ENCODE measurements at places on chromosomes 3 and 15.

- no peaks in the 10 kb centered on the region for H3K27me3 ChIP-seq
- H3K4me1 ChIP-seq = no peaks in the 10 kb centered on the region
- H3K36me3 ChIP-seq = no peaks in the 10 kb centered on the region
- no peak overlapping the region for H3K4me3 ChIP-seq
- H3K27ac ChIP-seq = no peak overlapping the region
- no peak for DNase-seq
Measured at GRCh38 chr15:38046257-38047051, 112.0 kb downstream of the TMCO5A start.

- DNase-seq = peak; percentile 46
- peaks cover 23% of the 10 kb centered on the region for H3K4me1 ChIP-seq
- H3K4me3 ChIP-seq = peak overlapping the region; percentile 62
- no peaks in the 10 kb centered on the region for H3K36me3 ChIP-seq
- H3K27ac ChIP-seq = peak overlapping the region; percentile 86
Measured at GRCh38 chr3:195895078-195895860, 13.1 kb downstream of the TNK2 start.

GRCh38 chr3:122357828-122358702 lies 25.0 kb downstream of the MIX23 start:
- no peaks in the 10 kb centered on the region for H3K4me1 ChIP-seq
- H3K27ac ChIP-seq = no peak overlapping the region

- no peak overlapping the region for H3K4me3 ChIP-seq
- no peak for DNase-seq
- H3K4me1 ChIP-seq = no peaks in the 10 kb centered on the region
- H3K27me3 ChIP-seq = no peaks in the 10 kb centered on the region
- H3K36me3 ChIP-seq = no peaks in the 10 kb centered on the region
Measured at GRCh38 chr3:143200001-143200924, 80.7 kb downstream of the CHST2 start.

GRCh38 chr3:128222796-128223385 lies 69.6 kb downstream of the EEFSEC start:
- DNase-seq = no peak
- no peak overlapping the region for H3K27ac ChIP-seq
- no peak overlapping the region for H3K4me3 ChIP-seq
- no peaks in the 10 kb centered on the region for H3K36me3 ChIP-seq

GRCh38 chr3:153305189-153305588 lies 143.2 kb downstream of the RAP2B start:
- no peaks in the 10 kb centered on the region for H3K36me3 ChIP-seq
- DNase-seq = no peak
- no peaks in the 10 kb centered on the region for H3K27me3 ChIP-seq
- peaks cover 6% of the 10 kb centered on the region for H3K4me1 ChIP-seq
- H3K4me3 ChIP-seq = no peak overlapping the region

GRCh38 chr15:66821307-66821706 lies 119.3 kb downstream of the SMAD6 start:
- no peak overlapping the region for H3K27ac ChIP-seq
- H3K27me3 ChIP-seq = no peaks in the 10 kb centered on the region
- H3K4me1 ChIP-seq = no peaks in the 10 kb centered on the region
- H3K4me3 ChIP-seq = no peak overlapping the region
- DNase-seq = no peak

DNA sequence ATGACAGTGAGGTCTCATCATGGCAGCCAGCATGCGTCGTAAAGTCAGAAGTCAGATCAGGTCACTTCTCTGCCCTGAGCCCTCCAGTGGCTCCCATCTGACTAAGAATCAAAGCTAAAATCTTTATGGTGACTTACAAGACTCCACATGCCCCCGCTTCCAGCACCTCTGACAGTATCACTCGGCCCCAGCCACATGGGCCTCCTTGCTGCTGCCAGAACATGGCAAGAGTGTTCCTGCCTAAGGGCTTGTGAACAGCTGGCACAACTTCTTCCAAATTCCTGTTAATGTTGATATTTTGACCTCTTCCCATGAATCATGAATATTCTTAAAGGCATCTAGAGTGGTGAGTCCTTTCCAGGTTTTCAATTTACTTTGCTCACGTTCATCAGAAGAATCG lies 20.5 kb downstream of the POLR2M start:
- H3K4me3 ChIP-seq = no peak overlapping the region
- no peaks in the 10 kb centered on the region for H3K27me3 ChIP-seq
- no peak for DNase-seq
- no peak overlapping the region for H3K27ac ChIP-seq
- no peaks in the 10 kb centered on the region for H3K4me1 ChIP-seq
- no peaks in the 10 kb centered on the region for H3K36me3 ChIP-seq

GRCh38 chr3:170458285-170458684 lies 39.6 kb downstream of the CLDN11 start:
- DNase-seq = no peak
- H3K27me3 ChIP-seq = no peaks in the 10 kb centered on the region
- H3K4me1 ChIP-seq = no peaks in the 10 kb centered on the region
- H3K36me3 ChIP-seq = no peaks in the 10 kb centered on the region
- no peak overlapping the region for H3K27ac ChIP-seq

DNA sequence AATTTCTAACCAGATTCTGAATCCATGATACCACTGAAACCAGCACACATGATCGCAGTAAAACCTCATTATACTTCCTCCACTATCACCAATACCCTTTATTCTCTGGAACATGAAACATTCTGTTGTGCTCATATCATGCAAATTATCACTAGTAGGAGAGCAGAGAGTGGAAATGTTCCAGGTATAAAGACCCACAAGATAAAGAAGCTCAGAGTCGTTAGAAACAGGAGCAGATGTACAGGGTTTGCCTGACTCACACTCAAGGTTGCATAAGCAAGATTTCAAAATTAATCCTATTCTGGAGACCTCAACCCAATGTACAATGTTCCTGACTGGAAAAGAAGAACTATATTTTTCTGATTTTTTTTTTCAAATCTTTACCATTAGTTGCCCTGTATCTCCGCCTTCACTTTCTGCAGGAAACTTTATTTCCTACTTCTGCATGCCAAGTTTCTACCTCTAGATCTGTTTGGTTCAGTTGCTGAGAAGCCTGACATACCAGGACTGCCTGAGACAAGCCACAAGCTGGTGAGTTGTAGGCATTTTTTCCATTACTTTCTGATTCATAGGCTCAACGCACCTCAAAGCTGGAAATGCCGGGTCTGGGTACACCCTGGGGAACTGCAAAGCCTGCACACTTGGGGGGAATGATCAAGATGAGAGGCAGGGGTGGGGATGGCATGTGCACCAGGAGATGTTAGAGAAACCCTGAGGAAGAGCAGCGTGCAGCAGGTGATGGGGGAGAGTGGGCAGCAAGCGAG lies at the start of gene CCR2:
Gene CCR2 (plus strand): TSS at position 465 of the 764 bp plus-strand sequence. CDS start 3,417 bp downstream, outside the sequence.
- no peak within 1 kb of the TSS for H3K4me3 ChIP-seq
- no peak within 1 kb of the TSS for H3K27ac ChIP-seq
- H3K27me3 ChIP-seq = no peaks in the 10 kb centered on the region
- H3K4me1 ChIP-seq = no peaks in the 10 kb centered on the region

GRCh38 chr3:117310536-117310935 lies 601.0 kb downstream of the TUSC7 start:
- H3K27ac ChIP-seq = no peak overlapping the region
- H3K4me1 ChIP-seq = no peaks in the 10 kb centered on the region
- no peaks in the 10 kb centered on the region for H3K27me3 ChIP-seq

GRCh38 chr3:180698760-180699270 lies 19.5 kb upstream of the CCDC39 start:
- no peaks in the 10 kb centered on the region for H3K36me3 ChIP-seq
- no peak overlapping the region for H3K27ac ChIP-seq
- H3K4me3 ChIP-seq = no peak overlapping the region
- no peak for DNase-seq

- no peak overlapping the region for H3K27ac ChIP-seq
Measured at GRCh38 chr3:81013360-81013759, 748.1 kb downstream of the GBE1 start.

DNA sequence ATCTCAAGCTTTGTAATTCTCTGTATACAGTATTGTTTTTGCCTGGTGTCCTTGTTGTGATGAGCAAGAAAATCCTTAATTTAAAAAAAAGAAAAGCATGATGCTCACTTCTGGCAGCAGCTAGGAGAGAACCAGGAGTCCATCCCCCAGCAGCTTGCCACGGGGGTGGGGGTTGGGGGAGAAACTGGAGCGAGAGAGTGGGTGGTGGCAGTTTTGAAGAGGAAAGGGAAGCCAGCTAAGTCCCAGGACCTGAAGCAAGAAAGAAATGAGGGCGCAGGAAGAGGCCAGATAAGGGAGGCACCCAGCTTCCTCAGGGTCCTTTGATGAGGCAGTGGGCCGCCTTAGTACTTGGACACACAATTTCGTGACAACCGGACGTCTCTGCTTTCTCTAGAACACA lies 23.5 kb downstream of the CHAC1 start:
- H3K4me1 ChIP-seq = no peaks in the 10 kb centered on the region
- H3K36me3 ChIP-seq = no peaks in the 10 kb centered on the region
- no peak overlapping the region for H3K27ac ChIP-seq
- no peak for DNase-seq

- DNase-seq = no peak
- no peak overlapping the region for H3K27ac ChIP-seq
- no peaks in the 10 kb centered on the region for H3K36me3 ChIP-seq
- no peak overlapping the region for H3K4me3 ChIP-seq
Measured at GRCh38 chr3:33456756-33457155, 16.6 kb upstream of the UBP1 start.

DNA sequence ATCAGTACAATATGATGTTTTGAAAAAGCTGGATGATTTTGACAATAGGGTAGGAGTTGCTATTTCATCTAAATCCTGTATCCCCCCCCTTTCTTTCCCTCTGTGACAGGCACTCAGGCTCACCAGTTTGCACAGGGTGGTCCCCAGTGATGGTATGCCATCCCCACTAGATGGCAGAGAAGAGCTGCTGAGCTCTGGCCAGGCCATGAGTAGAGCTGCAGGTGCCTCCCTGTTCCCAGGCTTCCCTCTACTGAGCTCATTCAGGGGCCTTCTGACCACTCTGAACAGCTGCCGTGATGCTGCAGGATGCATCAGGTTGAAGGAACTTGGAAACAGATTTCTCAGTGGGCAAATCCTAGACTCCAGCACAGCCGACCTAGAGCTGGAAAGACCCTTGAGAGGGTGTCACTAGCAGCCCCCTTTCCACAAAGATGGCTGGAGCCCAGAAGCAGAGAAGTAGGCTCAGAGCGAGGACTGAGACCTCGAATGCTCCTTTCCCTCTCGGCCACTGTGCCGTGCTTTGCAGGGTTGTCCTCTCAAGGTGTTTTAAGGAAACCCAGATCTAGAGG lies 45.1 kb downstream of the EFCAB12 start:
- H3K27me3 ChIP-seq = no peaks in the 10 kb centered on the region
- peak; percentile 43 for DNase-seq
- H3K36me3 ChIP-seq = no peaks in the 10 kb centered on the region
- no peaks in the 10 kb centered on the region for H3K4me1 ChIP-seq
- H3K4me3 ChIP-seq = no peak overlapping the region

Data from uterus (tissue), 4 donors.